ENCODE measurements at places on chromosomes 16 and 17.

DNA sequence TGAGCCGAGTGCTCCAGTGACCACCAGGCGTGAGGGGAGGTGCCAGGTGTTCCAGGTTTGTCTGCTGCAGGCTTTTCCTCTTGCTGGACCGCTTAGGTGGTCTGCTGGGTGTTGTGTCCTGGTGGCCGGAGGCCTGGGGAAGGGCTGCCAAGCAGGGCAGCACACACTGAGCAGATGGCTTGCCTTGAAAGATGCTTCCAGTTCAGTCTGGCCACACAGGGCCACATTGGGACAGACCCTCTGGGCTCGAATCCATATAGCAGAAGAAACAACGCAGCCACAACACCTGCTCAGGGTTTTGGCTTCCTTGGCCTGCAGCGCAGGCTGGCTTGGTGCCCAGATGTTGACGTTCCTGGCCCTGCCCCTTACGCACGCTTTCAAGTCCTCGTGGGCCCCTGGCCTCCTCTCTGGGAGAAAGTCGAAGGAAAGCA lies 24.8 kb downstream of the GINS2 start:
- DNase-seq, result no peak

DNA sequence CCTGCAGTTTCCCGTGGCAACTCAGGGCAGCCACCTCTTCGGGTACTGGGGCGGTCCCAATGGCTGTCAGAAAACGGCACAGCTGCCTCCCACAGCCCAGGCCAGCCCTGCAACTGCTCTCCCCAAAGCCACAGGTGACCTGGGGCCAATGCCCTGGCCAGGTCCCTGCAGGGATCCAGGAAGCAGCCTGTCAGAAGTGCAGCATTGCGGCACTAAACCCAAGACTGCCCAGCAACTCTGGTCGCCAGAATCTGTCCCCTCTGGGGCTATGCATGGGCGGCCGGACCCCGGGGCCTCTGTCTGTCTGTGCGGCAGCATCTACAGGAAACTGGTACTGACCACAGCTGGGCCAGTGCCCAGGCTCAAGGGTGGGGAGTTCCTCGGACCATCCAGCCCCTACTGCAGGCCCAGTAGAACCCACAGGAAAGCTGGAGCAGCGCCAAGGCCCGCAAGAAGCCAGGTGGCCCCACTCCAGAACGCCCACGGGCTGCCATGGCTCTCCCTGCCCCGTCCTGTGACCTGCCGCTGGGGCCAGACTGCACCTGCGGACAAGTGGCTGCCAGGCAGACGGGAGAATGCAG lies 5.5 kb downstream of the CYBC1 start:
- peak; percentile 33 for DNase-seq

DNA sequence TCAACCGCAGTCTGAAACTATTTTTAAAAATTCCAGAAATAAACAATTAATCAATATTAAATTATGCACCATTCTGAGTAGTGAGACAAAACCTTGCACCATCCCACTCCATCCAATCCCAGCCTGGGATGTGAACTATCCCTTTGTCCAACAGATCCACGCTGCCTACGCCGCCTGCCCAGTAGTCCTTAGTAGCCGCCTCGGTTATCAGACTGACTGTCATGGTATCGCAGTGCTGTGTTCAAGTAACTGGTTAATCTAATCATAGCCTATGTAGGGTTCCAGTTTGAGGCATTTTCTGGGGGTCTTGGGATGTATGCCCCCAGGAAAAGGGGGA lies 437.7 kb downstream of the HS3ST3B1 start:
- no peak for DNase-seq

DNA sequence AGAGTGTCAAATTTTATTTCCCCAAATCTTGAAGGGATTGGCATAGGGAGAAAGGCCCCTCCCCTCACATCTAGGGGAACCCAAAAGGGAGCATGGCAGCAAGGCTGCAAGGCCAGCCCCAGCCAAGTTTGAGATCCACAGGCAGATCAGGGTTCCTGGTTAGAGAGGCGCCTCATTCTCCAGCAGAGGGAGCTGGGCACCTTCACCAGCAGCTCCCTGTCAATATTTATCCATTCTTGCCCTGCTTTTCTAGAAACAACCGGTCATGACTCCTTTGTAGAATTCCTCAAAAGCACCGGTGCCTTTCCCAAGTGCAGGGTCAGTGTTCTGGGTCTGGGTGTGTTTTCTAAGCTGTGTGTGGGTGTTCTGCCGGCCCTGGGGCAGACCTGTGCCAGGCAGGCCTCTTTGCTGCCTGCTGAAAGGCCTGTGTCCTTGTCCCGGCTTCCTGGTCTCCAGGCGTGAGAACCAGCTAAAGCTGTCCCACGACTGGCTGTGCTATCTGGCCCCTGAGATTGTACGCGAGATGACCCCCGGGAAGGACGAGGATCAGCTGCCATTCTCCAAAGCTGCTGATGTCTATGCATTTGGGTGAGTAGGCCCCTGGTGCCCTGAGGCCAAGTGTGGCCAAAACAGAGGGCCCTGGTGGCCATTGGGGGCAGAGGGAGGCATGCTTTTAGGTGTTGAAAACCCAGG lies 21.2 kb upstream of the LGALS9 start:
- no peak for DNase-seq

DNA sequence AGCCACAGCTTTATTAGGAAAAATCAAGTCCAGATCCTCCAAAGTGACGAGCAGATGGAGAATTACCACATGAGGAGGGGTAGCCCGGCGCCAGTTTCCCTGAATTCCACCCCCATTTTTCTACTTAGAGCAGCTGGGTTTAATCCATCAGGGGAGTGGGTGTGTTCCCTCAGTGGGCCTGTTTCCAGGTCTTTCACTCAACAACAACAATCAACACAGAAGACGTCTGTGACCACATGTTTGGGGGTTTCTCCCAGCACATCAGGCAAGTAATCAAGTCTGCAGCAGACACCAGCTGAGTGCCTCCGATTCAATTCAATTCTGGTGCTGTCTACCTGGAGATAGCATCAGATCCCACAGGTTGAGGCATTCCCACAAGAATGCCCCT lies 6.8 kb downstream of the SLC6A2 start:
- DNase-seq, result no peak

DNA sequence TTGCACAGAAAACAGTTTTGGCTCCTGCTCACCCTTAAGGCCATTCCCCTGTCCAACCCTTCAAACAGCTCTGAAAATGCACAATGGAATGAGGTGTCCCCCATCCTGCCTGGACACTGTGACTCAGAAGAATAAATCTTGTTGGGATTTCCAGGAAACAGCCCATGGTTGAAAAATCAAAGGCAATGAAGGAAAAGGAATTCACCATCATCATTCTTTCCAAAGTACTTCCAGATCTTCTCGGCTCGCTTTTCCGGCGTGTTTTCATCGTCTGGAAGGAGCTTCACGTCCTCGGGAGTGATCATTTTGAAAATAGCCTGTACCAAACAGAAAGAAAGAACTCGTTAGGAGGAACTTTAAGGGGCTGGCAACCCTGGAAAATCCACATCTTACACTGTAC lies 4.3 kb downstream of the RCVRN start:
- DNase-seq, result peak; percentile 79
